ENCODE measurements at places on chromosomes 1 and 21.

DNA sequence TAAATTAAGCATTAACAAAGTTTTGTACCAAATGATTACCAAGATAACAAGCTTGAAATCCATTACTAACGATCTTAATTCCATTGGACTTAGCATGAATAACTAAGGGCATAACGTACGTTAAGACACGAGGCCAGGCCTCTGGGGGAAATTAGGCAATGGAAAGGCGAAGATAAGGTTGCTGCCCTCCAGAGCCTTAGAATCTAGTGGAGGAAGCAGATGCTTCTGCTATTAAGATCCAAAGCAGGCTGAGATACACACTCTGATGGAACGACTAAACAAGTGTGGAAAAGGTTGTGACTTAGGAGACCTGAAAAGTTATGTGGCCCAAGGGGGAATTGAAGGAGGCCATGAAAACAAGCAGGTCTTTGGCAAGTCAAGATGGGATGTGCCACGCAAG is 6.0 kb downstream of the AKNAD1 start:
- no peak for DNase-seq

- no peak for DNase-seq
These were observed 85.5 kb downstream of the SYT2 start for GRCh38 chr1:202624781-202625108.

DNA sequence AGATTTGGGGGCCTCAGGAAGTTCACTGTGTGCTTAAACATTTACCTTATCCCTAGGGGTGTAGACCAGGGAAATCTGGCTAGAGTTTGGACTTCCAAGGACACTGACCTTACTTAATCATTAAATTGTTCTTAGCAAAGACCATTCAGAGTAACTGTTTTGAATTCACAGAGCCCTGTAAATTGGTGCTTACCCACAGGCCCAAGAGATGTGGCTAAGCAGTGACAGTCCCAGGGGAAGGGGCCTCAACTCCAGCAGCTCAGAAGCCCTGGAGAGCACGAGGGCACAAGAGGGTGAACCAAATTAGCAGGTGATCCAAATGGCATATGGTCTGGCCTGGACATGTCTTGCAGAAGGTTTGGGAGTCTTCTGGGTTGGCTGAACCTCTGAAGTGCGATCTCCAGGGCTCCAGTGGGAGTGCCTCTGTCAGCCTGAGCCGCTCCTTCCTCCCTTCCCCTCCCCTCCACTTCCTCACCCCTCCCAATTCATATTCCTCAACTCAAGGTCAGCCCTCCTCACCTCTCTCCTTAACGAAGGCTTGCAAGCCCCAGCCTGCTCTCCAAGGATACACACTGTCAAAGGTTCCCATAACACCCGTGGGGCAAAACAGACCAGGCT is 4.3 kb downstream of the PAQR7 start:
- no peak for DNase-seq

GRCh38 chr1:155077346-155077745 is 1.3 kb upstream of the EFNA3 start:
- no peak for DNase-seq

- no peak for DNase-seq
These were observed 213.0 kb downstream of the CAMTA1 start for GRCh38 chr1:6998267-6998666.

- DNase-seq, result no peak
These were observed 126.7 kb downstream of the FOXD2 start for GRCh38 chr1:47564570-47564969.

DNA sequence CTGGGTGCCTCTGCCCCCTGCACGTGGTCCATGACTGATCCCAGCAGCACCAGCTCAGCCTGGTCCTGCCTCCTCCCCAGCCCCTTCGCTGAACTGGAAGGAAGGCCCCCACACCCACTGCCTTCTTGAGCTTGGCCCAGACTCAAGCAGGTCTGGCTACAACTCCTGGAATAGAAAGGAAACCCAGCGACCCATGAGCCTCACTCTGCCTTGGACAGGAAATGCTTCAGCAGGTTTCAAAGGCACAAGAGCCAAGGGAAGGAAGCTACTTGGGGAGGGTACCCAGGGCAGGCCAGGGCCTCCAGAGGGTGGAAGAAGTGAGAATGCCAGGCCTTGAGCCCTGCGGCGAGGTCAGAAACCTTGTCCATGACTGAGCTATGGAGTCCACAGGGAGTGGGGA is 35.9 kb upstream of the RD3 start:
- DNase-seq, result no peak

DNA sequence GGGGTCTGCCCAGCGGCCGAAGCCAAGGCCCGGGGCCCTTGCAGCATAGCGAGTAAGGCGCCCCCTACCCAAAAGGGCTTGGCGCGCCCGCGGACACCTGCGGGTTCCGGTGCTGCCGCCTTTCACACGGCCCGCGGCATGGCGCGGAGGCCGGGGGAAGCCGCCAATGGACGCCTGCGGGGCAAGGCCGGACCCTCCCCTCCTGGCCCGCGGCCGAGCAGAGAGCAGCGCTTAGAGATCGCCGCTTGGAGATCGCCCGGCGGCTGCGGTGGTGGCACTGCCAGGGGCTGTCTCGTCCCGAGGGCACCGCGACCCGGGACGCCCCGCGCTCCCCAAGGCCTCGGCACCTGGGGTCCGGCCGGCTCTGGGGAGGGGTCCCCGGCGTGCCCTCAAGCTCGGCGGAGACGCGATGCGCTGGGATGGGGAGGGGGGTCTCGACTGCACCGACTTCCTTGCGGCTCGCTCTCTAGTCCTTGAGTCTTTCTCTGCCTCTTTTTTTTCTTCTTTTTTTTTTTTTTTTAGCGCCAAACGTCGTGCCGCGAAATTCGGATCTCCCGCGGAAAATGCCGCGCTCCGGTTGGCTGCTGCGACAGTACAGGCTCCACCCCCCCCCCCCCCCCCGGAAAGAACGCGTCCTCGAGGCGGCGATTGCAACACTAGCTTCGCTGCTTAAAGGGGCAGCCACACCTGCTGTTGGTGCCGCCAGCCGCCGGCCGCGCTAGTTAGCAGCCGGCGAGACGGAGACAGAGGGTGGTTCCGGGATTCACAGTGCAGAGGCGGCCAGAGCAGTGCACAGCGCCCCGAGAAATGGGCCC is at the start of gene E2F2:
Gene E2F2, minus strand, starts transcription at position 487 of the 815 bp plus-strand sequence. Its CDS starts 440 bp downstream, at position 47.
- DNase-seq, result peak; percentile 71

DNA sequence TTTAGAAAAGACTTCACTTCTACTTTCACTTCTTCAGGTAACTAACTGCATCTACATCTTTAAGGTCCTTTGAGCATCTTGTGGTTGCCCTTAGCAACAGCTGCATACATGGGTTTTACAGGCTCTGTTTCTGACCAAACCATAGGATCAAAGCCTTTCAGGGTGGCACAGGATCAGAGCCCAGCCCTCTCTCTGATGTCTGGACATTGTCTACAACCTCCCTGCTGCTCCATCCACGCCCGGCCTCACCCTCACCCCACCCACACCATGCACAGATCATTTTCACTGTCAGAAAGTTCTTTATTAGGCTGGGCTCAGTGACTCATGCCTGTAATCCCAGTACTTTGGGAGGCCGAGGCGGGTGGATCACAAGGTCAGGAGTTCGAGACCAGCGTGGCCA is 5.2 kb downstream of the NCF2 start:
- DNase-seq, result no peak

DNA sequence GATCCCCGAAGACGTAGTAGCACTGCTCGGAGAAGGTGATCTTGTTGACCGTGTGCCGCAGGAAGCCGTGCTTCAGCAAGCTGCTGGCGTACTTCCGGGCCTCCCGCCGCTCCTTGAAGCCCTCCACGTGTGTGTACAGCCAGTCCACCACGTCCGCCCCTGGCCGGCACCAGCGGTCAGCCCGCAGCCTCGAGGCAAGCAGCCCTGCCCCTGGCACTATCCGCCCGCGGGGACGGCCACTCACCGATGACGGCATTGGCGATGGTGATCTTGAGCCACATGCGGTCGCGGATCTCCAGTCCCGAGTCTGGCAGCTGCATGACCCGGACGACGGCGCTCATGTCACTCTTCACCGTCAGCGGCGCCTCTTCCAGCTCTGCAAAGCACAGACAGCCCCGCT is 7.2 kb downstream of the TAS1R3 start:
- no peak for DNase-seq

DNA sequence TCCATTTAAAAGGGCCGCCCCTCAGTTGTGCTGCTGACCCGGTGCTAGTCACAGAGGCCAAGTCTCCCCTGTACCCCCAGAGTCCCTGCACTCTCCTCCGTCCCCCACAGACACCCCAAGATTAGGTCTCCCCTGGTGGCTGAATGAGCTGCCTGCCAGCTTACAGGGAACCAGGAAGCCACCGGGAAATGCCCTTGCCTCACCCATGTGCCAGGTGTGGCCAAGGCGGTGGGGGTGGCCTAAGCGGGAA is 32.7 kb downstream of the HSPG2 start:
- DNase-seq, result no peak

- DNase-seq, result no peak
These were observed 628.6 kb downstream of the KCNT2 start for GRCh38 chr1:195979646-195980045.

DNA sequence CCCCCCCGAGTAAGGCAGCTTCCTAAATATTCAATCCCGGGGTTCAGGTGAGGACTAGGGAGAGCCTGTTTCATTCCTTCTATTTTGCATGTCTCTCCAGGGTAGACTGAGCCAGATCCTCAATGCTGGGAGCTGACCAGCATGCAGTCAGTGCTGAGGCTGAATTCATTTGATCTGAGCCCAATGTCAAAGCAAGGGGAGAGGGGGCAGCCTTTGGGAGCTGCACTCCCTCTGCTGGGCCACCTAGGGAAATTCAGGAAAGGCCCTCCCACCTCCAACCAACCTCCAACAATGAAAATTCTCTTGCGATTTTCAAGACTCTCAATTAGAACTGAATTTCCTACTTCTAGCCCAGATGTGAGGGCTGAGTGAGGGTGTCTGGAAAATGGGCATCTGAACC is 371.2 kb downstream of the NPHP4 start:
- DNase-seq, result no peak

- DNase-seq, result no peak
These were observed 102.7 kb upstream of the VANGL1 start for GRCh38 chr1:115539061-115539460.

GRCh38 chr1:223429313-223429731 is 36.1 kb downstream of the CCDC185 start:
- no peak for DNase-seq

GRCh38 chr1:53878492-53879105 is 11.0 kb downstream of the YIPF1 start:
- DNase-seq, result no peak

DNA sequence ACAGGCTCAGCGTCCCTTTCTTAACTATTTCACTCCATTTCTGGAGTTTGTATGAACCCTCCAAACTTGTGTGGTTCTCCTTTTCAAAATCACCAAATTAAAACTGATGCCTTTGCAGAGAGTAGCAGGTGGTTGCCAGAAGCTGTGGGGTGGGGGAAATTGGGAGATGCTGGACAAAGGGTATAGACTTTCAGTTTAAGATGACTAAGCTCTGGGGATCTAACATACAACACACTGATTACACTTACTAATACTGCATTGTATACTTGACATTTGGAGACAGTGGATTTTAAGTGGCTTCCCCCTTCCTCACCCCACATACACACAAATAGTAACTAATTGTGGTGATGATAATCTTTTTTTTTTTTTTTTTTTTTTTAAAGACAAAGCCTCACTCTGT is 11.1 kb upstream of the SCYL3 start:
- DNase-seq, result no peak

DNA sequence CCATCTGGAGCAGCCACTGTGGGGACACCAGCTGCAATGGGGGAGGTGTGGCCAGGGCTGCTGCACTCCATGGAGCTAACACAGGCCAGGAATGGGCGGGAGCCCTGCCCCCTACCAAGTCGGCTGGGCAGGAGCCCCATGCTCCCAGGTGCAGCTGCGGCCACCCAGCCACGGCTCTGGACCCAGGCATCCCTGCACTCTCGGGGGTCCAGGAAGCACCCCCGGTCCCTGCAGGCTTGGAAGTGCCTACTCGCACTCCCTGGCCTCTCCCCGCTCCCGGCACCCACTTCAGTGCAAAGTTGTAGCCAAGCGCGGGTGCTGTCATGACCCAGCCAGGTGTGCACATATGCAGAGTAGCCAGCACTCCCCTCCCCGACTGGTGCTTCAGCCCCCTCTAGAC is 91.8 kb downstream of the HLCS start:
- no peak for DNase-seq

GRCh38 chr1:114690148-114690547 is 5.2 kb downstream of the AMPD1 start:
- no peak for DNase-seq

GRCh38 chr1:204362984-204363334 is 3.2 kb upstream of the PLEKHA6 start:
- DNase-seq, result no peak

- no peak for DNase-seq
These were observed 257.5 kb downstream of the KIF26B start for GRCh38 chr1:245412306-245412705.

- DNase-seq, result no peak
These were observed 12.2 kb upstream of the RAB4A start for GRCh38 chr1:229258757-229259060.

DNA sequence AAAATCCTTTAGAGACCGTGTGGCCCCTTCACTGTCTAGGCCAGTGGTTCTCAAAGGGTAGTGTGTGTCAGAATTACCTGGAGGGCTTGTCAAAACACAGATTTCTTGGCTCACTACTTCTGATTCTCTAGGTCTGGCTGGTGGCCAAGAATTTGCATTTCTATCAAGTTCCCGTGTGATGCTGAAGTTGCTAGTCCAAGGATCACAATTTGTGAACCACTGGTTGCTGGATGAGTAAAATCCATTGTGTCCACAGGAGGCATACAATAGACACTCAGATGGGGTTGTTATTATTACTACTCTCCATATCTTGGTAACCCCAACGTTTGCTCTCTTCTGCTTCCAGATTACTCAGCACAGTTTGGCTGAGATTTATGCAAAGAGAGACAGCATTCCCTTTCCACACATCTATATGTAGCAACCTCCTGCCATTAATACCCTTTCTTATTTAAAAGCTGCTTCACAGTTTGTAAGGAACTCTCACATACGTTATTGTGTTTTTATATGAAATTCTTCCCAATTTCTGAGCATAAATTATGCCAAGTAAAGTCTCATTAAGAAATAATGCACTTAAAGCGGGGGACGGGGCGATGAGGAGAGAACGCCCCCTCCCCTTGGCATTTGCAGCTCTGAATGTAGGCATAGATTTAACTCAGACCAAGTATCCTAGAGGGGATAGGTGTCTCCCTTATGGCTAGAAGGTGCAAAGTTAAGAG is 720 bp upstream of the TMCC2 start:
- no peak for DNase-seq

GRCh38 chr1:177793900-177794299 is 176.0 kb downstream of the SEC16B start:
- no peak for DNase-seq

DNA sequence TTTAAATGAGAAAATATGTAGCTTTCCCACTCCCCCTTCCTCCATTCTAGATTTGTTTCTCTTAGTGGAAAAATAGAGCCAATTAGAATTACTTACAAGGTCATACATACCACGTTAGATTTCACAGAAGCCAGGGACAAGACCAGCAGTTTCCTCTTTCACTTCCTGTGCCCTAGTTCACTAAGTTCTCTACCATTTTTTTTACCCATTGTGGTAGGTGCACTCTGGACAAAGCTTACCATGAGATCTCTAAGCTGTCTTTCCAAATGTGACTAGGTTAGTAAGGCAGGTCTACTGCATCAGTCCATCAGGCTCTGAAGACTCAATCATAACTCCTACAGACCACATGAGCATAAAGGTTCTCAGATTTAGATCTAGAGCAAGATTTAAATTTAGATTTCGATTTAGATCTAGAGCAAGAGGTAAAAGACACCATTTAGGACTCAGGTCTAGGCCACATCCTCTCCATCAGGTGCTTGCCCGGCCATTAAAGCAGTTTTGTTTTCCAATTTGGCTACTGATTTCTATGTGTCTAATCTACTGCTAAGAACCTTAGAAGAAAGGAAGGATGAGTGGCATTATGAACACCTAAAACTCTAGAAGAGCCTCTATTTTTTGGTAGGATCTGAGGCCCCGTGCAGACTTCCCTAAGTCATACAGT is 235.3 kb downstream of the FAF1 start:
- no peak for DNase-seq

All from naive thymus-derived CD8-positive, alpha-beta T cell (primary cell).